Naive B cell (primary cell): ENCODE measurements at places on chromosomes 11 and 22. TPM values are rescaled to one million over a fixed set of nuclear protein-coding genes. Genes with fewer than 3 reads are reported as not detected.

DNA sequence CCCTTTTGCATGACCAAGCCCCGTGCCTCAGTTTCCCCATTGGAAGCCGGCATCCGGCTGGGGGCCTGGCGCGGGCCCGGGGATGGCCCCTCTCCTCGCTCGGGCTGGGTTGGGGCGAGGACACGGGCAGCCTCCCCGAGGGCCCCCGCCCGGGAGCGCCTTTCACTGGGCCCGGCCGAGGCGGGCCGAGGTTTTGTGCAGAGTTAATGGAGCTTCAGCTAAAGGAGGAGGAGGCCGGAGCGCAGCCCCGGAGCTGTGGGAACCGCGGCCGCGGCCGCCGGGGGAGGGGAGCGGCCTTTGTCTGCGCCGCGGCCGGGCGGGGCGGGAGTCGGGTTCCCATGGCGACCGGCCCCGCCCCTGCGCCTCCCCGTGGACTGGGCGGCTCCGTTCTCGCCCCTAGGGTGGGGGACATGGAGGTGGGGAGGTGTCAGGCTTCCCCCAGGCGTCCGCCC lies 1.4 kb upstream of the MAPK11 start:
- H3K27me3 ChIP-seq: peaks cover 16% of the 10 kb centered on the region
- peak overlapping the region; percentile 75 for H3K4me3 ChIP-seq
- no peak overlapping the region for H3K27ac ChIP-seq

SCUBE2 gene
- not detected for polyA plus RNA-seq

GLYATL1 gene
- polyA plus RNA-seq: 0.20 TPM

DNA sequence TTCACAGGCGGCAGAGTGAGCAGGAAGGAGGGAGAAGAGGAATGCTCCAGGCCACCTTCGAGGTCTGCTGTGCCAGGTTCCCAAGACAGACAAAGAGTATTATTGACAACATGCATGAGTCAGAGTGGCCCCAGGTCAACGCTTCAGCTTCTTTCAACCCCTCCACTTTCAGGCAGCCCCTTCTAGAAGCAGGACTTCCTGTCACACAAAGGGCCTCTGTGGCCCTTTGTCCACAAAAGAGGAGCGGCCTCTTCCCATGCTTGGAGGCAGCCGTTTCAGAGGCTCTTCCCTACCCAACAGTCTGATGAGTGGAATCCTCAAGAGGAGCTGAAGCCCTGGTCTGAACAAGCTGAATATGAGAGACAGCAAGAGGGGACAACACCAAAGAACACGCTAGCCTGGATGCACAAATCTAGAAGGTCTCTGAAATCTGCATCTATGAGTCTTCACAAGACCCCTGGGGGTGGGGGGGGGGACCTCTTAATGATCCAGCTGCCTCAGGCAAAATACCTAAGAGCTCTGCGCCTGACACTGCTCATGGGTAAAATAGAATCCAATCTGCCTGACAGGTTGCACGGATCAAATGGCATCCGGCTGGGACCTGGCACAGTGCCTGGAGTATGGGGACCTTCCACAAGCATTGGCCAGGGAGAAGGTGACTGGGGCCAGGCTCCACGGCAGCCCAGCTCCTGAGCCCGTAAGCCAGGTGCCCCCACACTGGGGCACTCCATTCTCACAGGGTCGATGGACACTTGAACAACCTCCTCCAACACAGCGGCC lies 67.5 kb downstream of the PACSIN2 start:
- H3K4me3 ChIP-seq: no peak overlapping the region
- DNase-seq: no peak
- peaks cover 11% of the 10 kb centered on the region for H3K36me3 ChIP-seq

DNA sequence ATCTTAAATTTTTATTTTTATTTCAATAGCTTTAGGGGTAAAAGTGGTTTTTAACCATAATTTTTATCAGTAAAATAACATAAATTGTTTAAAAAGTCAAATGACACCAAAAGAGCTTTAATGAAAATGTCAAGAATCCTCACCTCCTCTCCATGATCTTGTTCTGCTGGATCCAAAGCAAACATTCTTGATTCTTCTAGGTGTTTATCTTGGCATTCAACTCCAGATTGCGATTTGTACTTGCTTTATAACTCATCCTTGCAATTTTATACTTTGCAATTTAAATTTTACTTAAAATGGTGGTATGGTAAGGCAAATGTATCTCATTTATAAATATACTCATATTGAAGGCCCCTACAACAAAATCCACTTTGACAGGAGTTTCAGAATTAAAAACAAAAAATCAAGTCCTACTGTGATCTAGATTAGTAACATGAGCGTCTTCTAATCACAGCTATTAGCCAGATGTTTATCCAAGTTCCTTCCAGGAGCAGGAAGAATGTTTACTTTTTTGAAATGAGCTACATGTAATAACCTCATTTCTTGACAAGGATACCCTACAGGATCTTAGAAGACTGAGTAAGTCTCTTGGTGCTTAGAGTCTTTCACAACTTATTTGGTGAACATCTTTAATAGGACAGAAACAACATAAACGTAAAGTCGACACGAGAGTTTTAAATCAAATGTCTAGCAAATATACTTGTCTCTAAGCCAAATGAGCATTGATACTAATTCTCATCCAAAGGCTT lies 72.4 kb upstream of the CARD18 start:
- H3K4me3 ChIP-seq: no peak overlapping the region
- no peak overlapping the region for H3K27ac ChIP-seq
- peaks cover 6% of the 10 kb centered on the region for H3K4me1 ChIP-seq
- H3K36me3 ChIP-seq: no peaks in the 10 kb centered on the region
- H3K27me3 ChIP-seq: no peaks in the 10 kb centered on the region
- no peak for DNase-seq

GRCh38 chr11:15716550-15716949 lies 601.8 kb downstream of the INSC start:
- no peak for DNase-seq
- H3K27ac ChIP-seq: no peak overlapping the region
- H3K4me1 ChIP-seq: no peaks in the 10 kb centered on the region

- DNase-seq: no peak
- H3K4me1 ChIP-seq: no peaks in the 10 kb centered on the region
- H3K27ac ChIP-seq: no peak overlapping the region
Measured at GRCh38 chr11:115300660-115301428, 203.4 kb downstream of the CADM1 start.

DNA sequence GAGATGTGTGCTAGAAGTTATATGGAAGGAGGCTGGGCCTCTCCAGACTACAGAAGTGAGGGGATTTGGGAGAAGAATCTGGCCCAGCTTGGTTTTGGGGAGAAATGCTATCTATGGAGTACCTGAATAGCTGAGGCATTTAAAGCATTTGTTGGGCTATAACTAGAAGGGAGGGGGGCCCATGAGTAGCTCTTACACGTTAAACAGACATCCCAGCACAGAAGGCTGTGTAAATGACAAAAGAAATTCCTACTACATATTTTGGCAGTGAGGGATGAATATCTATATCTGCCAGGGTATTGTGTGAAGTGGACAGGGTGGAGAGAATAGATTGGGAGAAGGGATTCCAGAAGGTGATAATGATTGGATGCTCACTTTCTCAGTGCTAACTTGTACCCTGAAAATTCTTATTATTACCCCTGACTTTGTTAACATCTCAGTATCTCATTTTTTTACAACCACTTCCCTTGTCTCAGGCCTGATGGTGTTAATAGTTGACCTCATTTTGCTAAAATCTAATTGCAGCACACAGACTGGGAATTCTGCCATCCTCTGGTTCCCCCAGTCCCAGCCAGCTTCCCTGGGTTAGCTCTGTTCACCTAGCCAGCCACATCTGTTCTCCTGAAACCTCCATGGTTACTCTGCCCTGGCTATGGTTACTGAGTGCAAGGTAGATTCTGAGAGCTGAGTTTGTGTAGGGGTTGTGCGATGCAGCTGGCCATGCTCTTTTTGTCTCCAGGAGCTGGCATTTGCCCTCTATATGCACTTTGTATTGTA lies 28.8 kb upstream of the RRM1 start:
- peaks cover 50% of the 10 kb centered on the region for H3K4me1 ChIP-seq
- H3K36me3 ChIP-seq: peaks cover 12% of the 10 kb centered on the region
- DNase-seq: no peak
- H3K27ac ChIP-seq: peak overlapping the region; percentile 81
- H3K4me3 ChIP-seq: no peak overlapping the region
- no peaks in the 10 kb centered on the region for H3K27me3 ChIP-seq

DNA sequence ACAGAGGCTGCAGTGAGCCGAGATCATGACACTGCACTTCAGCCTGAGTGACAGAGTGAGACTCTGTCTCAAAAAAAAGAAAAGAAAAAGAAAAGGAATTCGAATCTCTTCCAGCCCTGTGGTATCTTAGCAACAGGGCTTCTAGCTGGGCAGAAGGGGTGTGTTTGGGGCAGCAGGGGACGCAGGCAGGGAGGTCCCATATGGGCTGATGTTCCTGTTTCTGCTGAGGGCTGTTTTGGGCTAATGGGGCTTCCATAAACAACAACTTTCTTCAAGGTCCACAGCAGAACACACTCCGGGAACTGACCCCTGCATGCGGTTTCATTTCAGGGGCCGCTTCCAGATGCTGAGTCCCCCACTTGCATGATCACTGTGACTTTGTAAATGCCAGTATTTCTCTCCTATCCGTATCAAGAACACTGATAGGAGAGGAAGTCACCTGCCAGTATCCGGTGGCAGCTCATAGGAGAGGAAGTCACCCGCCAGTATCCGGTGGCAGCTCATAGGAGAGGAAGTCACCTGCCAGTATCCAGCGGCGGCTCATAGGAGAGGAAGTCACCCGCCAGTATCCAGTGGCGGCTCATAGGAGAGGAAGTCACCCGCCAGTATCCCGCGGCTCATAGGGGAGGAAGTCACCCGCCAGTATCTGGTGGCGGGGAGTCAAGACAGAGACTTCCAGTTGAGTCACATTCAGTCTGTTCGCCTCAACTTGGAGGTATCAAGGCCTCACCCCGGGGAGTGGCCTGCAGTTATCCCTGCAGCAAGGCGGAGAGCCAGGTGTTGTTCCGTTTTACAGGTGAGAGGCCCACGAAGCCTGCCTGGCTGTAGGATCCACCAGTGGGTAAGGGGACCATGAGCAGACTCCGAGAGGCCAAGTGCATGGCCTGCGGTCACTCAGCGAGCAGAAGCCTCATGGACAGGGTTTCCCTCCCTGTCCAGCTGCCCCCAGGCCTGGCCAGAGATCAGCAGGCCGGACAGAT lies 8.3 kb upstream of the FGF19 start:
- DNase-seq: no peak
- peak overlapping the region; percentile 76 for H3K4me3 ChIP-seq
- no peaks in the 10 kb centered on the region for H3K36me3 ChIP-seq
- H3K27ac ChIP-seq: no peak overlapping the region

GRCh38 chr11:27558401-27558800 lies 51.8 kb upstream of the LIN7C start:
- H3K4me3 ChIP-seq: no peak overlapping the region
- DNase-seq: no peak
- H3K36me3 ChIP-seq: no peaks in the 10 kb centered on the region
- H3K27ac ChIP-seq: no peak overlapping the region
- H3K27me3 ChIP-seq: no peaks in the 10 kb centered on the region

DNA sequence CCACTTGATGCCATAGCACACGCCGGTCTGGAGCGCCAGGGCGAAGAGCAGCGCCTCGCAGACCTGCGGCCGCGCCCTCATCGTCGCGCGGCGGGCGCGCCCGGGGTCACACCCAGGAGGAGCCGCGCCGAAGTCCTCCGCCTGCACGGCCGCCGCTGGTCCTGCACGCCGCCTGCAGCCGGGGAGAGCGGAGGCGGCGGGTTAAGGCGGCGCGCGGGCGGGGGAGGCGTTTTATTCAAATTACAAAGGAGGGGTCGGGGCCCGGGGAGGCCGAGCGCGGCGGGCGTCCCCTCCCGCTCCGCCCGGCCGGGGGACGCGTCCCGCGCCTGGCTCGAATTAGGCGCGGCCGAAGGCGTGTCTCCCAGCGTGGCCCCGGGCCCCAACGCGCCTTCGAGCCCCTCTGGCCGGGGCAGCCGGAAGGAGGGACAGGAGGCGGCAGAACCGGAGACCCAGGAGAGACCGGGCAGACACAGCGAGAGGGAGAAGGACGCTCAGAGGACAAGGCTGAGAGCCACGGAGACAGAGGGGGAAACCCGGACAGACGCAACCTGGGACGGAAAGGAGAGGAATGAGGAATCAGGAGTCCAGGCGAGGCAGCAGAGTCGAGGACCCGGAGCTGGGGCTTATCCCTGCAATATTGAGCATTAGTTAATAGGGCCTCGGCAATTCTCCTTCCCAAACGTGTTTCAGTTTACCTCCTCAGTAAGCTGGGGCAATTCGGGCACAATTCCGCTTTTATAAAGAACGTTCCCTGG lies at the start of gene WNT11:
TSS of gene WNT11 (minus strand) at position 176 of the 755 bp plus-strand sequence. CDS start at position 81, 95 bp downstream.
- DNase-seq: peak; percentile 21
- H3K36me3 ChIP-seq: no peaks in the 10 kb centered on the region
- no peak within 1 kb of the TSS for H3K27ac ChIP-seq
- peaks cover 26% of the 10 kb centered on the region for H3K4me1 ChIP-seq

- no peaks in the 10 kb centered on the region for H3K4me1 ChIP-seq
- no peaks in the 10 kb centered on the region for H3K36me3 ChIP-seq
- no peak overlapping the region for H3K4me3 ChIP-seq
- no peak for DNase-seq
- H3K27ac ChIP-seq: no peak overlapping the region
Measured at GRCh38 chr11:1647901-1648652, 18.5 kb downstream of the KRTAP5-5 start.

TMEM191B gene
- polyA plus RNA-seq: not detected

OR52H1 gene
- polyA plus RNA-seq: not detected

PAX6 gene
- not detected for polyA plus RNA-seq

DNA sequence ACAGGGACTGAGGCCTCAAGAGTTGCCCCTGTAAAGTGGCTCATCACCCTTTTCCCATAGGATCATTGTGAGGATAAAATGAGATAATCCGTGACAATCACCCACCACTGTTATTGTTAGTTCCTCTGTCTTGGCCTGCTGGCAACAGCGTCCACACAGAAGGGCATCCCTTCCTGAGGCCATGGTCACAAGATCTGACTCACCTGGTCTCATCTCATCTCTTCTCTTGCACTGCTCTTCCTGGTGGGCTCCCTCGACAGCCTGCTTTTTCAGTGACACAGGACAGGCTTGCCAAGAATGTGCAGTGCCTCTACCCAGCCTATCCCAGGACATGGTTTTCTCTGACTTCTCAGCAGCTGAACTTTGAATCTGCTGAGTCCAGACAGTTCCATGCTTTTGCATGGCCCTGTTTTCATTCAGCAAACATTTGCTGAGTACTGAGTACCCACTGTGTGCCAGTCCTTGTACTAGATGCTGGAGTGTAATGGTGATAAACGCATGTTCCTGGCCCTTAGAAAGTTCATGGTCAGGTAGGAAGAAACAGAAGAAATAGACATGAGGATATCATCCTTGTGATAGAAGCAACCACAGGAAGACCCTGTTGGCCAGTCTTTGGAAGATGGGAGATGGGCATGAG lies 3.3 kb downstream of the STX3 start:
- no peak for DNase-seq
- H3K27me3 ChIP-seq: no peaks in the 10 kb centered on the region
- H3K36me3 ChIP-seq: peaks cover 10% of the 10 kb centered on the region
- no peak overlapping the region for H3K4me3 ChIP-seq
- H3K4me1 ChIP-seq: peaks cover 35% of the 10 kb centered on the region
